ENCODE measurements at places on chromosomes 3 and 15.

DNA sequence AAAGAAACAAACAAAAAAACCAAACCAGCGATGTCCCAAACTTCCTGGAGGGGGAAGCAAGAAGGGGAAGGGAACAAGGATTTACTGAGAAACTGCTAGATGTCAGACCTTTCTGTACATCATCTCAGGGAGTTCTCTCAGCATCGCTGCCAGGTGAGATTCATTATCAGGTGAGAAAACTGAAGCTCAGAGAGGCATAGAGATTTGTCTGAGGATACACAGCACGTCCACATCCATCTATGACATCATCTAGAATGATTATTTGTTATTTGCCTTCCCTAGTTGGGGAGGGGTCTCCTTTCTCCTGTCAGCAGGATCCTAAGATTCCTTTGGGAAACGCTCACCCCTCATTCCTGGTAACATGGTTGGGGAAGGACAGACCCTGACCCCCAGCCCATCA, 57.1 kb upstream of the LINGO1 start:
- no peak for DNase-seq

DNA sequence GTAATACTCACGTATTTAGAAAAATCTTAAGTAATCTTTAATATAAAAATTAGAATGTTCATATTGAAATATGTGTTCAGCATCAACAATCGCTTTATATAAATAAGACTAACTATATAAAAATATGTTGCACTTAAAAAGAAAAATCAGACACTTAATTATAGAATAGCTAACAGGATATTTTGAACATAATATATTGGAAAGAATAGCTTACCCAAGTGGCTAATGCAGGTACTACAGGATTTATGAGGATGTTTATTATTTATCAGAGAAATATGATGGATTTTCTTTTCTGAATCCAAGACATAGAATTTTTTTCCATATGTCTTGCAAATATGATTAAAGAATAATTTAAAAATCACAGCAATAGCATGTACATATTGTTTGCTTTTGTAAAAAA, 567.9 kb upstream of the GBE1 start:
- no peak for DNase-seq

- DNase-seq = no peak
These were observed 883 bp upstream of the FRMD4B start for GRCh38 chr3:69386556-69387385.

DNA sequence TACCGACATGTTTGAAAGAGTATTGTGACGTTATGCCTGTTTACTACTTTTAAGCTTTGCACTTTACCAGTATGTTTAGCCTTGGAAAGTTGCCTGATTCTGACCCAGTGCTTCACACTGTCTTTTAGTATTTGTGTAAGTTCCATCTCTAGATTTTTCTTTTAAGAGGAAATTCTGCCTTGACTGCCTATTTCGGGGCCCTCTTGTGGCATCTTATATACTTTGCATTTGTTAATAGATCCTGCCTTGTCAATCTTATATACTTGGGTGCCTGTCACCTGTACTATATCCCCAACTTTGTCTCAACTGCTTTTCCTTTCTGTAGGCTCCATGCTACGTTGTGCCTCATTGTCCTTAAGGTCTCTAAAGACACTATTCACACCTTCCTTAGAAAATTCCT, 244.6 kb downstream of the STXBP5L start:
- DNase-seq = no peak

Data from stimulated activated CD8-positive, alpha-beta memory T cell treated with anti-CD3 and anti-CD28 coated beads, Interleukin-4, amount 100 ng/mL, for 4 hours (primary cell).